EH (cell line): ENCODE measurements at places on chromosomes 6 and 20.

GRCh38 chr6:46772762-46773161, 20.4 kb upstream of the MEP1A start:
- no peak for DNase-seq

DNA sequence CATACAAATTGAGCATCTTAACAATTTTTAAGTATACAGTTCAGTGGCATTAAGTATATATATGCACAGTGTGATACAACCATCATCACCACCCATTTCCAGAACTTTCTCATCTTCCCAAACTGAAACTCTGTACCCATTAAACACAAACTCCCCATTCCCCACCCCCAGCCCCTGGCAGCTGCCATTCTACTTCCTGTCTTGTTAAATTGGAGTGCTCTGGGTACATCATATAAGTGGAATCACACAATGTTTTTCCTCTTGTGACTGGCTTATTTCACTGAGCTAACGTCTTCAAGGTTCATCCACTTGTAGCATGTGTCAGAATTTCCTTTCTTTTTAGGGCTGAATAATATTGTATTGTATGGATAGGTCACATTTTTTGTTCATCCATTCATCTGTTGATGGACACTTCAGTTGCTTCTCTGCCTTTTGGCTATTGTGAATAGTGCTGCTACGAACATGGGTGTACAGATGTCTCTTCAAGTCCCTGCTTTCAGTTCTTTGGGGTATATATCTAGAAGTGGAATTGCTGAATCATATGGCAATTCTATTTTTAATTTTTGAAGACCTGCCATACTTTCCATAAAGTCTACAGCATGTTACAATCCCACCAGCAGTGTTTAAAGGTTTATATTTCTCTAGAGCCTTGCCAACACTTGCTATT, 19.6 kb upstream of the RREB1 start:
- no peak for DNase-seq

- DNase-seq: no peak
These were observed 30.9 kb upstream of the CD83 start for GRCh38 chr6:14086701-14087100.

- no peak for DNase-seq
These were observed 17.5 kb downstream of the UQCC1 start for GRCh38 chr20:35394271-35394670.

DNA sequence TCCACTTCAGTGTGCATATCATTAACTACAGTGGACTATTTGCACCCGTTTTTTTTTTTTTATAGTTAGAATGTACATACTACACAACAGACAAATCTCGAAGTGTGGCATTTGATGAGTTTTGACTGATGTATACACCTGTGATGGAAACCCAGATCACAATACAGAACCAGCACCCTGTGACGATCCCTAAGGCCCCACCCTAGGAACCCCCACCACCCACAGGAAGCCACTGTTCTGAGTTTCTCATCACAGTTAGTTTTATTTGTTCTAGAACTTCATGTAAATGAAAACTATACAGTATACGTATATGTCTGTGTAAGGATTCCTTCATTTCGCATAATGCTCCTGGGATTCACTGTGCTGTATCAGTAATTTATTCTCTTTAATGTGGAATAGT, 102.8 kb downstream of the IRF4 start:
- DNase-seq: no peak

DNA sequence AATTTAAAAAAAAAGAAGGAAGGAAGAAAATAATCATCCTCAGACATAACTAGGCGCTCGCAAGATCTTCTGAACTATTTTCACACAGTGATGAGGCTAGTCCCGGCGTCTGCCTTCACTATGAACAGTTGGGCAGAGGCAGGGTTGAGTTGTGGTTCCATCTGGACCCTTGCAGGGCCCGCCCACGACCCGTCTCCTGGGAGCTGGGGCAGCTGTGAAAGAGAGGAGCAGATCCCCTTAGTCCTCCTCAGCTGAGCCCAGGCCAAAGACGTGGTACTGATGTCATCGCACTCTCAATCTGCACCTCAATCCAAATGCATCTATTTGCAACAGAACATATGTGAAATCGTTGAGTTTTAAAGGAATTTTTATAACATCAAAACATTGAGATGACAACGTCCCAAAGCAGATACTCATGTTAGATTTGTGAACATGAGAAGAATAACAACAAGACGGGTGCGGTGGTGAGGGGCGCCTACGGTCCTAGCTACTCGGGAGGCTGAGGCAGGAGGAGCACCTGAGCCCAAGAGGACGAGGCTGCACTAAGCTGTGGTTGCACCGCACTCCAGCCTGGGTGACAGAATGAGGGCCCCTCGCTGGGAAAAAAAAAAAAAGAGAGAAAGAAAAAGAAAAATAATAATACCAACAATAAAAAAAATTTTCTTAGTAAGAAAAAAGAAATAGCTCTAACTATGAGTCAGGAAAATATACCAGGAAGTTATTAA, 15.3 kb downstream of the TCFL5 start:
- no peak for DNase-seq

- peak; percentile 87 for DNase-seq
These were observed 3.6 kb upstream of the ADGRG6 start for GRCh38 chr6:142297996-142298753.

GRCh38 chr6:109793021-109793420, 101.9 kb downstream of the FIG4 start:
- DNase-seq: no peak

GRCh38 chr6:1420382-1420781, 31.0 kb downstream of the FOXF2 start:
- DNase-seq: no peak

DNA sequence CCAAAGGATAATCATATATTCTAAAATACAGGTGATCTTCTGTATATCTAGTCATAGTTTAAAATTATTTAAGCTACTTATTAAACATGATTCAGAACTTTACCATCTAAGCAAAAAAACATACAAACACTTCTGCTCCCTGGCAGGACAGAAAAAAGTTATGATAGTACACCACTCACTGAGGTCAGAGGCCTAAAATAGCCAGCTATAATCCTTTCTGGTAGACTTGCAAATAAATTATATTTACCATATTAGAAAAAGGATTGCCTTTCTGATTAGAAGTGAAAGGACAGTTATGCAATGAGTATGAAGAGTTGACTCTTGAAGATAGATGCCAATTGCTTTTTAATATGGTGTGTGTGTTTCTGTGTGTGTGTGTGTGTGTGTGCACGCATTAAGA, 207.4 kb downstream of the BMP2 start:
- DNase-seq: no peak

DNA sequence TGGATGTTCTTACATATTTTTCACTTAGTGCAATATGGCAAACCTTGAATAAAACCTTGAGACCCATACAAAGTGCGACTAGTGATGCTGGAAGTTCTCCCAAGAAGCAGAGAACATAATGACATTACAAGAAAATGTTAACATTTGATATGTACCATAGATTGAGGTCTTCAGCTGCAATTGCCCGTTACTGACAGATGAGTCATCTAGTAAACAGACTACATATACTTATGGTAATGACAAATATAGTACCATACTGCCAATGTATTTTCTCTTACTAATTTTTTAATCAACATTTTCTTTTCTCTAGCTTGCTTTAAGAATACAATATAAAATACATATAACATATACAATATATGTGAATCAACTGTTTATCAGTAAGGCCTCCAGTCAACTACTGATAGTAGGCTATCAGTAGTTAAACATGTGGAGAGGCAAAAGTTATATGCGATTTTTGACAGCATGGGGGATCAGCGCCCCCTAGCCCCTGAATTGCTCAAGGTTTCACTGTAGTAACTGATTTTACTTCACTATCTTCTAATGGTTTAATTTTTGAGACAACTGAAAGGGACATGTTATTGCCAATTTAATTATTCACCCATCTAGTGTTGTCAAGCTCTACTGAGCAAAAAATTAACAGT, 166.7 kb upstream of the ADGRB3 start:
- no peak for DNase-seq

DNA sequence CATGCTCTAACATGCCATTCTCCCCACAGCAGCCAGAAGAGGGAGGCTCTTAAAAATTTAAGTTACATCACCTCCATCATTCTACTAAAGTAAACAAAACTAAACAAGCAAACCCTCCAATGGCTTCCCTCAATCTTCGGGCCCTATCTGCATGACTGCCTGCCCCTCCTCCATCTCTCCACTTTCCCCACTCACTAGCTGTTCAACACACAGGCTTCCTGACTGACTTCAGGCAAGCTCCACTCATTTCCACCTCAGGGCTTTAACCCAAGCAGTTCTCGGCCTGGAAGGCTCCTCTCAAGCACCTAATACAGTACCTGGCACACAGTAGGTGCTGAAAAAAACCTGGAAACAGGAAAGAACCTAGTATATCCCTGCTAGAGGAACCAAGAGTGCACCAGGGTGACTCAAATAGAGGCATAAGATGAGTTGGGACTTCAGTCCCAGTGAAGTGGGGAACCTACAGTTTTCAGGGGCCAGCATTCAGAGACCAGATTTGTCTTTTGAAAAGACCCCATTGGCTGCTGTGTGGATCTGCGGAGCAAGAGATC, 2.8 kb downstream of the AHCY start:
- DNase-seq: peak; percentile 48

DNA sequence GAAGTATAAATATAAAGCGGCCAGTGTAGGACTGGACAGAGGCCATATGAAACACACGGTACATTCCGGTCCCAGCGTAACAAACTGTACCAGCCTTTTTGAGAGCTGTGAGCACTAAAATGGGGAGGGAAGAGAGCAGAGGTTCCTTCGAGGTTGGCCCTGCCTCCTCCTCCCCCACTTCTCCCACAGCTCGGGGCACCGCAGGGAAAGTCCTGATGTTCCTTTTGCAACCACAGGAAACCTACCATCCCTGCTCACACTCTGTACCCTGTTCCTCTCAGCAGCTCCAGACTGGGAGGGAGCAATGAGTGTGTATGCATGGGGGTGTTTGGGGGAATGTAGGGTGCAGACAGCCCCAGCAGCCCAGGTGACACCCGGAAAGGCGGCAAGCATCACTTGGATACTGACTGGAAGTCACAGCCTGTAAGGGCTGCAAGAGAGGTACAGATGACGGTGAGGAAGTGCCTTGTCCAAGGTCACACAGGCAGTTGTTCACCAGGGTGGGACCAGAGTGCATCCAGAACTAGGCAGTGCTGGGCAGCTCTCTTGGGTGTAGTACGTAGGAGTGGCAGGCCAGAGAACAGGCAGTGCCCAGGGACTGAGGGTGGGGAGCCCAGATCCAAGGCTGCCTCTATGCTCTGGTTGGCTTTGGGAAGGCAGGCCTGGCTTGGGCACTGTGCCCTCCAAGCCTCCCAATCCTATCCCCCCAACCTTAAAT, 11.0 kb upstream of the ARMC12 start:
- DNase-seq: no peak

DNA sequence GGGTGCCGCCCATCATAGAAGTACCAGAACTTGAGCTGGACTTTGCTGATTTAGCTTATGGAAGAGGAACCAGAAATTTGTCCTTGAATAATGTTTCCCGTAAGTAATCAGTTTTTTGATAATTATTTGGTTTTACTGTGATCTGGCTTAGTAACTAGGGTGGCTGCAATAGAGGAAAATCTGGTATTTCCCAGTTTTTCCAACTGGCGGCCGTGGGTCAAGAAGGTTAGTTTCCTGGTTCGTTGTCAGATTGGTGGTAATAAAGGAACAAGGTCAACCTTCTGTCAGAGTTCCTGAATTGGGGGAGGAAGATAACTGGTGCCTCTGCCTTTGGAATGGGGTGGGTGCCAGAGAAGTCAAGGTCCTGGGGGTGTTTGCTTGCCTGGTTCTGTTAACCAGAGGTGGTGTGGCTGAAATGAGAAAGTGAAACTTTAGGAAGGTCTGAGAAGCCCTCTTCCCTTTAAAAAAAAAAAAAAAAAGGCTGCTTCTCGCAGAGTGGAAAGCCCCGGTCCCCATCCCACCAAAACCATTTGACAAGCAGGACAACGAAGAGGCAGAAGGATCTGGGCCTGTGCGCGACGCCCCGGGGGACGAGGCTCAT, at the start of gene CALHM6:
Gene CALHM6, plus strand, starts transcription at position 45 of the 601 bp plus-strand sequence. Its CDS starts 555 bp downstream, at position 600.
- no peak for DNase-seq

DNA sequence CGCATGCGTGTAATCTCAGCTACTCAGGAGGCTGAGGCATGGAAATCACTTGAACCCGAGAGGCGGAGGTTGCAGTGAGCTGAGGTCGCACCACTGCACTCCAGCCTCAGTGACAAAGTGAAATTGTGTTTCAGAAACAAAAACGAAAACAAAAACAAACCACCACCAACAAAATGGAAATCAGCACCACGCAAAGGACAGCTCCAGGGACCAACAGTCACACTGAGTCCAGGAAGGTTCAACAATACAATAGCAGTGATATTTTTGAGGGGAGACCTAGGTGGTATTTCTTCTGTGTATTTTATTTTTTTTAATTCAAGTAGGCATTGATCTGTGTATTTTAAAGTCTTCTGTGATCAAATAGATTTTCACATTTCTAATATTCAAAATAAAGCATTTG, 9.8 kb downstream of the HLA-F start:
- no peak for DNase-seq

DNA sequence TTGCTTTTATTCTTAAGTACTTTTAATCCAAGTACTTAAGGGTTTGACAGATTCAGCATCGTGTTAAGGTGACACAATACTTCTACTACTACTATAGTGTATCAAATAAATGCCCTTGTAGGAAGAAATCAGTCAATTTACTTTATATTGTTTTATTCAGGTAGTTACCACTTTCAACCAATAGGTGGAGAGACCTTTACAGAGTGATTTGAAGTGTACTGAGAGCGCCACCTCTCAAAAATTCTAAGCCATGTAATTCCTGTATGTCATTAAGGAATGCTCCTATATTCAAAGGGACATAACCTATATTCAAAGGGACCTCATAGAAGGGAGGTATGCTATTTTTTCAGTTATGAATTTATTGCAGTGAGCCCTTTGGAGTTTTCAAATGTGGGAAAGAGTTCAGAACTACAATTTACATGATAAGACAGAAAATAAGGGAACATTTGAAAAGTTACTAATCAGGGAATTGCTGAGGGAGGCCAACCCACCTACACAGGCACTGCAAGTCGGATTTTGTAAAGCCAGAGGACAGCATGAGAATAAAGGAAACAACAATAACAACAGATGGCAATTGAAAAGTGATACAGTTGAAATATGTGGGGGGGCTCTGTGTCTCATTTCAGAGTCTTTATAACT, 955.6 kb downstream of the TBC1D32 start:
- no peak for DNase-seq
